Glutamatergic neuron (in vitro differentiated cells): ENCODE measurements at places on chromosomes 7 and 10.

DNA sequence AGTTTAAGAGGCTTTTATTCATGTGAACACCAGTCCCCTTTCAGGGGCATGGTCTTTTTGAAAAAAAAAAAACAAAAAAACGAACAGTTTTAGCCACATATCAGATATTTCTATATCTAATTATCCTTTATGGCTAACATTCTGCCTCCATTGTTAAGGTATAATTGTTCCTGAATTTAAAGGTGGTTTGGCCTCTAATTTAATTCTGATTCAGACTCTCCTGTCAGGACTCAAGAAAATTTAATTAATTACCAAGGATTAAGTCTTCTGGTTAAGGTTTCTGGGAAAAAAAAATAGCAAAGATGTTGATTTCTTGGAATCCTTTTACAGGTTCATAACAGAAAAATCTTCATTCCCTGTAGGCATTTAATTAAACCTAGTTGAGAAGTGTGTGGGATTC is 27.4 kb downstream of the COL1A2 start:
- no peak overlapping the region for H3K4me3 ChIP-seq
- DNase-seq, result no peak
- no peaks in the 10 kb centered on the region for H3K36me3 ChIP-seq
- H3K27me3 ChIP-seq, result peaks cover 8% of the 10 kb centered on the region
- H3K4me1 ChIP-seq, result peaks cover 22% of the 10 kb centered on the region

GRCh38 chr7:99766484-99767099 is 17.4 kb downstream of the CYP3A4 start:
- no peaks in the 10 kb centered on the region for H3K36me3 ChIP-seq
- no peaks in the 10 kb centered on the region for H3K4me1 ChIP-seq
- H3K27ac ChIP-seq, result no peak overlapping the region
- no peak for DNase-seq
- no peak overlapping the region for H3K4me3 ChIP-seq
- H3K27me3 ChIP-seq, result no peaks in the 10 kb centered on the region

- no peak overlapping the region for H3K4me3 ChIP-seq
- peaks cover 7% of the 10 kb centered on the region for H3K27me3 ChIP-seq
- no peak for DNase-seq
- H3K27ac ChIP-seq, result no peak overlapping the region
- H3K4me1 ChIP-seq, result peaks cover 9% of the 10 kb centered on the region
Observed at GRCh38 chr10:69797959-69798358, 3.7 kb upstream of the COL13A1 start.

DNA sequence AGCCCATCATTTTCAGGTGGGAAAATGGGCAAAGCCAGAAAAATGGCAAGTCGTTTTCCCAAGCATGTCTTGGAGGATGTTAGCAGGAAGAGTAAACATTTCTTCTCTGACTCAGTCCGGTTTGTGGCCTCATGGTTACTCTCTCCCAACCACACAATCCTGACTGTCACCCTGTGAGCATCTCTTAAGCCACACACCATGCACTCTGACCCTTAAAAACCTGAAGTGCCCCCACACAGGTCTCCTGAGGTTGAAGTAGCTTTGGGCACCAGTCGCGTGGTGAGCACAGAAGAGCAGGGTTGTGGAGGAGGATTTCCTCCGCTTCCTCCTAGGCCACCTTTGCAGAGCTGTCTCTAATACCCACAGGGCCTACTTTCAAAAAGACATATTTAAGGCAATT is 387.3 kb upstream of the NPVF start:
- no peak for DNase-seq
- H3K27me3 ChIP-seq, result no peaks in the 10 kb centered on the region
- H3K4me3 ChIP-seq, result no peak overlapping the region
- peaks cover 26% of the 10 kb centered on the region for H3K36me3 ChIP-seq
- H3K27ac ChIP-seq, result no peak overlapping the region

- no peak for DNase-seq
- no peaks in the 10 kb centered on the region for H3K36me3 ChIP-seq
- no peak overlapping the region for H3K27ac ChIP-seq
- H3K4me3 ChIP-seq, result no peak overlapping the region
Observed at GRCh38 chr7:102232611-102233286, 53.9 kb upstream of the SH2B2 start.

GRCh38 chr10:42954766-42955492 is 121.9 kb upstream of the RET start:
- peaks cover 2% of the 10 kb centered on the region for H3K4me1 ChIP-seq
- peaks cover 7% of the 10 kb centered on the region for H3K27me3 ChIP-seq
- H3K27ac ChIP-seq, result no peak overlapping the region
- no peak for DNase-seq

DNA sequence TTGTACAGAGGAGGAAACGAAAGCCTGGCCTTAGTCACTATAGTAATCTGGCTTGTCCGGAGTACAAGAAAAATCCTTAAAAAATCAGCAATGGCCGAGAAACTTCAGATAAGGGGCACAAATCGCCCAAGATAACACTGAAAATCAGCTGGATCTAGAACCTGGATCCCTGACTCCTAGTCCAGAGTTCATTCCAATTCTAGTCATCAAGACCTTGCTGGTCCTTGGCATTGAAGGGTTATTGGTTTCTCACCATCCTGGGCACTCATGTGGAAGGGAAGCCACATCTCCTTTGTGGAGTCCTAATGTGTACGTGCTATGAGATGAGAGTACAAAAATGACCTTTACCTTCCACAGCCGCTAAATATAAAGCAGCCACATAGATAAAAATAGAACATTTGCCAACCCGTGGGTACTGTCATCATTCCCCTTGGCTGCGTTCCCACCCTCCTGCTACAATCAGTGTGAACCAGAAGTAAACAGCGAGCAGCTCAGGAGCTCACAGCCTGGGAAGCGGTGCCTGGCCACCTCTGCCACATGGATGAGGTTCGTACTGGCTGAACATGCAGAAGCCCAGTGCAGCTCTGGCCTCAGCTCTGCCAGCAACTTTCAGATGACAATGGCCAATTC is 116.0 kb upstream of the PDLIM1 start:
- H3K27ac ChIP-seq, result no peak overlapping the region
- peaks cover 2% of the 10 kb centered on the region for H3K27me3 ChIP-seq
- DNase-seq, result no peak
- H3K4me3 ChIP-seq, result no peak overlapping the region

GRCh38 chr10:7507887-7508726 is 97.3 kb upstream of the SFMBT2 start:
- DNase-seq, result no peak
- H3K4me1 ChIP-seq, result no peaks in the 10 kb centered on the region
- H3K27me3 ChIP-seq, result peaks cover 3% of the 10 kb centered on the region
- no peak overlapping the region for H3K27ac ChIP-seq
- H3K4me3 ChIP-seq, result no peak overlapping the region
- peaks cover 9% of the 10 kb centered on the region for H3K36me3 ChIP-seq

DNA sequence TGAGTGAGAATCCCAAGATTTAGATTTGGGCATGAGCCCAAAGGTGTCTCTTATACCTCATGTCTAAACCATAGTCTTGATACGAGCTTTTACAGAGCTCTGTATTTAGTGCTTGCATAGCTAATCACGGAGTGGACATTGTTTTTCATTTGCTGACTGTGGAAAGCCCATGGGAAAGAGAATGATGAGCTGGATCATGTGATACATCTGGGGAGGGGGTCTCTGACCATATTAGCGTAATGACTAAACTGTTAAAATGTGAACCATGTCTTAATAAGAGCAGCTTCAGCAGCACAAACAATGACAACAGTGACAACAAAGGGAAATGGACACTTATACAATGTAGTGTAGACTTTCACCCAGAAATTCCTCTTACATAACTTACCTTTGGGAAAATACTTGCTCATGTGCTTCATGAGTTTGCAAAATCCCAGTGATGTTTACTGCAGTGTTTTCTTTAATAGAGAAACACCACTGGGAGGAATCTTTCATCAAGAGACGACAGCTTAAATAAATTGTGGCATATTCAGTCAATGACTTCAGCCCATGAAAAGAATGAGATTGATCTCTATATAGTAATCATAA is 44.0 kb upstream of the ITGB1 start:
- DNase-seq, result no peak
- H3K4me3 ChIP-seq, result no peak overlapping the region
- peaks cover 9% of the 10 kb centered on the region for H3K4me1 ChIP-seq
- no peak overlapping the region for H3K27ac ChIP-seq
- H3K36me3 ChIP-seq, result no peaks in the 10 kb centered on the region

- peaks cover 11% of the 10 kb centered on the region for H3K36me3 ChIP-seq
- H3K27ac ChIP-seq, result no peak overlapping the region
- DNase-seq, result no peak
- no peaks in the 10 kb centered on the region for H3K27me3 ChIP-seq
- no peaks in the 10 kb centered on the region for H3K4me1 ChIP-seq
Observed at GRCh38 chr7:138825049-138825721, 27.2 kb upstream of the ATP6V0A4 start.

DNA sequence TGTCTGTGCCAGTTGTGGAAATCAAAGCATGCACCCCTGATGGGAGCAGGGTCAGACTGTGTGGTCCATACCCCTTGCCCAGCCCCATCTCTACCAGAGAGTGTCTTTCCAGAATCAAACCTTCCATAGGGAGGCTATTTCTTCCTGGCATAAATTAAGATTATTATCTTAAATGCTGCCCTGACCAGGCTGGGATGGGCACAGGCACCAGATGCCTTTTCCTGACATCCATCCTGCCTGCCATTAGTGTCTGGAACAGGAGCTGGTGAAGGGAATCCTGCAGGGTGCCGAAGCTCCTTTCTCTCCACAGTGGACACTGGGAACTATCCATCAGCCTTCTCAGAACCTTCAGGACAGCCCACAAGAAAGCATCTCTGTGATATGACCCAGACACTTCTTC is 296.3 kb downstream of the GRID1 start:
- H3K27me3 ChIP-seq, result peaks cover 3% of the 10 kb centered on the region
- no peaks in the 10 kb centered on the region for H3K36me3 ChIP-seq
- no peak overlapping the region for H3K27ac ChIP-seq

- H3K4me1 ChIP-seq, result peaks cover 8% of the 10 kb centered on the region
- H3K4me3 ChIP-seq, result no peak overlapping the region
- no peak for DNase-seq
- H3K27ac ChIP-seq, result no peak overlapping the region
Observed at GRCh38 chr7:159122276-159122675, 22.4 kb downstream of the VIPR2 start.

DNA sequence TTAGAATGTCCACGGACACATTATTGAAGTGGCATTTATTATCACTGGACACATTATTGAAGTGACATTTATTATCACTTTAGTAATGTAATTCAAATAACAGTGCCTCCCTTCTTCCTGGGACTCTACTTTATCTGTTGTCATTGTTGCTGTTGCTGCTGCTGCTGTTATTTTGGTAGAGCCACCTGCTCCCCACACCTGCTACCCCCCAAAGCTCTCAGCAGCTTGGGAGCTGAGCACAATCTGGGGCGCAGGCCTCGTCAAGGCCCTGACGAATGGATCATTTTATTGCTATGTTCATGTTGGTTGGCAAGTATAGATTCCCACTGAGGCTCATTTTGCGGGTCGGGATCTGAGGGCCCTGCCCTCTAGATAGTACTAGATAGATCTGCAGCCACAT is 24.8 kb downstream of the FIGNL1 start:
- no peak overlapping the region for H3K4me3 ChIP-seq
- H3K36me3 ChIP-seq, result no peaks in the 10 kb centered on the region
- DNase-seq, result no peak
- H3K4me1 ChIP-seq, result peaks cover 4% of the 10 kb centered on the region

GRCh38 chr7:94741179-94741578 is 85.2 kb upstream of the SGCE start:
- no peaks in the 10 kb centered on the region for H3K27me3 ChIP-seq
- DNase-seq, result no peak
- no peaks in the 10 kb centered on the region for H3K36me3 ChIP-seq
- no peaks in the 10 kb centered on the region for H3K4me1 ChIP-seq

- no peak overlapping the region for H3K4me3 ChIP-seq
- no peaks in the 10 kb centered on the region for H3K36me3 ChIP-seq
- H3K27ac ChIP-seq, result no peak overlapping the region
- DNase-seq, result no peak
- H3K27me3 ChIP-seq, result no peaks in the 10 kb centered on the region
- no peaks in the 10 kb centered on the region for H3K4me1 ChIP-seq
Observed at GRCh38 chr7:83941300-83941699, 253.3 kb downstream of the SEMA3A start.

- peaks cover 7% of the 10 kb centered on the region for H3K36me3 ChIP-seq
- H3K27ac ChIP-seq, result no peak overlapping the region
- no peaks in the 10 kb centered on the region for H3K4me1 ChIP-seq
- no peak for DNase-seq
- H3K4me3 ChIP-seq, result no peak overlapping the region
Observed at GRCh38 chr7:140212100-140212881, 35.5 kb upstream of the KDM7A start.

DNA sequence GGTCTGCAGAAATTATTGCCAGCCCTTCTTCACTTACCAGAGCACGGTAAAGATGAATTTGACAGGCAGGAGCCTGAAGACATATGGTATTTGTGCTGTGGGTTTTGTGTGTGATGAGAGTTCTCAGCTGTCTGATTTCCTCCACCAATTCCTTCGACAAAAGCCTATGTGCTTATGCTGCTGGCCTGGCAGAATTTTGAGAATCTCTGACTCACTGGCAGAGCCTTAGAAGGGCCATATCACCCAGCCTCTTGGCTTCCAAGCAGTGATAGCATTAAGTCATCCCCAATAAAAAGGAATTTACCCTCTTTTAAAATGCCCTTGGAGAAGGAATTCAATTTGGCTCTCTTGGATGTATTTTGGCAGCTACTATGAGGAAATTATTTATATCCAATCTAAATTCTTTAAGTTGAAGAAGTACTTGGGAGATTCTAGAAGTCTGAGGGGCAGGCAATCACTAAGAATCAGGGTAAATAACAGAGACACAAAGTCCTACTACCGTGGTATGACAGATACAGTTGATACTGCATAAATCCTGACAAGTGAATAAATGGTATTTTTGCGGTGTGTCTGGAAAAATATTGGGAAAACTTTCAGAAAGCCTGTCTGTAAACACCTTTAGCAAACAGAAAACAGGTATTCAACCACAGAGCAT is 68.6 kb upstream of the EFCAB10 start:
- peaks cover 13% of the 10 kb centered on the region for H3K27me3 ChIP-seq
- H3K36me3 ChIP-seq, result no peaks in the 10 kb centered on the region
- H3K4me1 ChIP-seq, result peaks cover 32% of the 10 kb centered on the region
- no peak for DNase-seq

- H3K4me3 ChIP-seq, result no peak overlapping the region
- H3K36me3 ChIP-seq, result no peaks in the 10 kb centered on the region
- H3K27ac ChIP-seq, result no peak overlapping the region
- no peaks in the 10 kb centered on the region for H3K27me3 ChIP-seq
- no peaks in the 10 kb centered on the region for H3K4me1 ChIP-seq
Observed at GRCh38 chr7:19177269-19177668, 32.0 kb upstream of the FERD3L start.
